Upper lobe of left lung (tissue), 6 donors: ENCODE measurements at places on chromosomes 16 and 17. TPM values are rescaled to one million over a fixed set of nuclear protein-coding genes. Genes with fewer than 3 reads are reported as not detected.

DNA sequence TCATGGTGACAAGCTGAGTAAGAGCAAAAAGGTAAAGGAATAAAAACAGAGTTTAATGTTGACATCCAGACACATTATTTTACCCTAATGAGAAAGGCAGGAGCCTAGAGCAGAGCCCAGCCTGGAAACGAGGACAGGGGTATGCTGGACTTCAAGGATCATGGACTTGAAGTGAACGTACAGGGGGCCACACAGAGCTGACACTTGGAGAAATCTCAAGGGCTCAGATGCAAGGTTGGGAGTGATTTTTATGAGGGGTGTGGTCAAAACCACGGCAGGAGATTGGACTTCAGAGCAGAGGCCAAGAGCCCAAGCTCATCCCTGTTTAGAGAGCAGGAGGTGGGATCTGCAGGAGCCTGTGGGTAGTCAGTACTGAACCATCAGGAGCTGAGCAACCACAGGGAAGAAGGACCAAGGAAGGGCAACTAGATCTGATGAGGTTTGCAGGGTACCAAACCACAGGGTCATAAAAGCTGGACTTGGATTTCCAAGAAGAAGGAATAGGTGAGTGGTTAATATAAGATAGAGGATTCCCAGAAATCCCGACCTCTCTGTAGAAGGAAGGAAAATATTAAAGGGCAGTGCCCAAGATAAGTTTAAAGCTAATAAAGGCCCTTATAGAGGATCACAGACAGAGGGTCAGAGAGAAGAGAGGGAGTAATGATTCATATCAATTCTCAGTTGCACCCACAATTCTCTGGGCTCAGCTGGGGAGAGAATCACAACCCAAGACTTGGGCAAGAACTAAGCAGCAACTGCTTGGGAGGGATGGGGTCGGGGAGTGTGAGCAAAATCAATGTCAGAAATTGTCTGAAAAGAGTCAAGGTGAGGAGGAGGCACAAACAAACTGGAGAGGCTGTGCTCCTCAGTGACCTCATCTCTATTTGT, 331.7 kb downstream of the SOX9 start:
- DNase-seq: no peak
- no peaks in the 10 kb centered on the region for H3K36me3 ChIP-seq
- no peak overlapping the region for H3K27ac ChIP-seq
- no peak overlapping the region for H3K4me3 ChIP-seq
- H3K27me3 ChIP-seq: no peaks in the 10 kb centered on the region
- no peaks in the 10 kb centered on the region for H3K4me1 ChIP-seq

GRCh38 chr16:73753931-73754330, 542.7 kb upstream of the PSMD7 start:
- no peaks in the 10 kb centered on the region for H3K27me3 ChIP-seq
- no peaks in the 10 kb centered on the region for H3K36me3 ChIP-seq
- H3K4me1 ChIP-seq: no peaks in the 10 kb centered on the region
- no peak overlapping the region for H3K4me3 ChIP-seq
- no peak overlapping the region for H3K27ac ChIP-seq

DNA sequence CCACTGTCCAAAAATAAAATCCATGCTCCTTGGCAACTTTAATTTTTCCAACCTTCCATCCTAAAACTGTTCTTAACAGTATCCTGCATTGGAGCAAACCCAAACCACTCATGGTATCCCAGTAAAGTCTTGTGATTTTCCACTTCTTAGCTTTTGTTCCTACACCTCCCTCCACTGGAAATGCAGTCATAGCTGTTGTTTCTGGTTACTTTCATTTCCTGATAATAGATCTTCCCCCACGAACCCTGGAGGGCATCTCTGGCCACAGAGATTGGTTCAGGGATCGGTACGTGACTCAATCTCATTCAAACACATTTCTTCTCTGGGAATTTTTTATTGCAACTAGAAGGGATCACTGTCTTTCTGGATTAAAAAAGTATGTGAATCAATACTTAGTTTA, 276.0 kb downstream of the GRIN2A start:
- H3K4me3 ChIP-seq: no peak overlapping the region
- no peak for DNase-seq
- no peaks in the 10 kb centered on the region for H3K4me1 ChIP-seq

DNA sequence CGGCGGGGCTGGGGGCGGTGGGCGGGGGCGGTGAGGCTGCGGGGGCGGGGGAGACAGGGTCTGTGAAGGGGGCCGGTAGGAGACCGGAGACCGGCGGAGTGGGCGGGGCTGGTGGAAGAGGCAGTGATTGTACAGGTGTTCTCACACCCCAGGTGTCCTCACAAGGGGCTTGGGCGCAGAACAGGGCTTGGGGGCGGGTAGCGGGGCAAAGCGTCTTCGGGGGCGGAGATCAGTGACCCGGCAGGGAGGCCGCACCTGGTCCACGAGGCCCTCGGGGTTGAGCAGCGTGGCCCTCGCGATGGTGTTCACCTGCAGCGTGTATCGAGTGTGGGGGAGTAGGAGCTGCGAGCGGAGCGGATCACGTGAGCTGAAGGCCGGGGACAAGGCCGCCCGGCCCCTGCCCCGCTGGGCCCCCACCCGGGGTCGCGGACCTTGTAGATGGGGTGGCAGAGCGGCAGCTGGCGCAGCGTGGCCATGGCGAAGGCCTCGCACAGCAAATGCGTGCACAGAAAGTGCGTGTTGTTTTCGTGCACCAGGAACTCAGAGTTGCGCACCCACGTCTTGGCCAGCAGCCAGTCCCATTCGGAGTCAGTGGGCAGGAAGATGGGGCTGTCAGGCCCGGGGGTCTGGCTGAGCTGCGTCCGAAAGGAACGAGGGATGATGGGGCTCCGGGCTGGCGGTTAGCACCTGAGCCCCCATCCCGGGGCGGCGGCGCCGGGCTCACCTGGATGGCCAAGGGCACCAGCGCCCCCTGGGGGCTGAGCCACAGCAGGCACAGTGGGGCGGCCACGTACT, 8.5 kb downstream of the ALOXE3 start:
- H3K36me3 ChIP-seq: no peaks in the 10 kb centered on the region
- H3K4me3 ChIP-seq: peak overlapping the region; percentile 49
- peaks cover 9% of the 10 kb centered on the region for H3K4me1 ChIP-seq
- H3K27me3 ChIP-seq: no peaks in the 10 kb centered on the region
- no peak overlapping the region for H3K27ac ChIP-seq
- DNase-seq: peak; percentile 94

- H3K4me3 ChIP-seq: no peak overlapping the region
- peaks cover 12% of the 10 kb centered on the region for H3K4me1 ChIP-seq
- H3K27ac ChIP-seq: peak overlapping the region; percentile 52
- peaks cover 61% of the 10 kb centered on the region for H3K36me3 ChIP-seq
- no peak for DNase-seq
Measured at GRCh38 chr16:11757671-11758545, 15.3 kb upstream of the TXNDC11 start.

DNA sequence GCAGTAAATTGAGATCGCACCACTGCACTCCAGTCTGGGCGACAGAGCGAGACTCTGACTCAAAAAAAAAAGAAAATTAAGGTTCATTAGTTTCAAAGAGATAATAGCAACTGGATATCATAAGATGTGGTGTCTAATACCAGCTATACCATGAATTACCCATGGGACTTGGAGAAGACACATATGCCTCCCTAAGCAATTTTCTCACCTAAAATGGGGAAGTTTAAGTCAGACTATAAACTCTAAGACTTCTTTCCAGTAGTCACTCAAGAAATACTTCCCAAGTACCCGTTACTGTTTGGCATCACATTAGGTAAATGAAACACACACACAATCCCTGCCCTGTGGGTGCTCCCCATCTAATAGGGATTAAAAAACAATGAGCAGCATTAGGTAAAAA, 22.6 kb downstream of the SMURF2 start:
- no peaks in the 10 kb centered on the region for H3K27me3 ChIP-seq
- no peak overlapping the region for H3K27ac ChIP-seq
- peaks cover 23% of the 10 kb centered on the region for H3K4me1 ChIP-seq
- no peak for DNase-seq

- DNase-seq: peak; percentile 77
- no peaks in the 10 kb centered on the region for H3K27me3 ChIP-seq
- H3K27ac ChIP-seq: peak overlapping the region; percentile 36
- no peaks in the 10 kb centered on the region for H3K36me3 ChIP-seq
- H3K4me3 ChIP-seq: no peak overlapping the region
- H3K4me1 ChIP-seq: no peaks in the 10 kb centered on the region
Measured at GRCh38 chr16:54277845-54278703, 8.5 kb downstream of the IRX3 start.

DNA sequence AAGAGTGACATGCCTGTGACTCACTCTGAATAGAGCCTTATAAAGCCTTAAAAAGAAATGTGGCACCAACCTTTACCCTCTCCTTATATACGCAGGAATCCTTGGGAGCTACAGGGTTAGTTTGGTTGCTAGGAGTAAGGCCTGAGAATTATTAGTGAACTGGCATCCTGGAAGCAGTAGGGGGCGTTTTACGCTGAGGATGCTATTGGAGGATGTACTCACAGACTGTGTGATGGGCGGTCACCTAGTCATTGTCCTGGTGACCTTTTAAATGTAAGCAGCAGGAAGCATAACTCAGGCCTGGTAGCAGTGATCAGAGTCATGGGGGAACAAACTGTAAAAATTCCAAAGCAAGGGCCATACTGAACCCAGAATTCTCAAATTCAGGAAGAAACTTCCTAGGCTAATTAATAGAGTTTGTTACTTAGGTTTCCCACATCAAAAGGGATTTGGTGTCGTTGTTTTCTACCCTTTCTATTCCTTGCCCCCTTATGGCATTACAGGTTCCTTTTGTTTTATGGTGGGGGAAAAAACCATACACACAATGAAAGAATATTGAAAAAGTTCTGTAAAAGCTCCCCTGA, 153.8 kb downstream of the SNX11 start:
- H3K36me3 ChIP-seq: no peaks in the 10 kb centered on the region
- no peak overlapping the region for H3K27ac ChIP-seq
- H3K4me3 ChIP-seq: no peak overlapping the region
- H3K4me1 ChIP-seq: no peaks in the 10 kb centered on the region

DNA sequence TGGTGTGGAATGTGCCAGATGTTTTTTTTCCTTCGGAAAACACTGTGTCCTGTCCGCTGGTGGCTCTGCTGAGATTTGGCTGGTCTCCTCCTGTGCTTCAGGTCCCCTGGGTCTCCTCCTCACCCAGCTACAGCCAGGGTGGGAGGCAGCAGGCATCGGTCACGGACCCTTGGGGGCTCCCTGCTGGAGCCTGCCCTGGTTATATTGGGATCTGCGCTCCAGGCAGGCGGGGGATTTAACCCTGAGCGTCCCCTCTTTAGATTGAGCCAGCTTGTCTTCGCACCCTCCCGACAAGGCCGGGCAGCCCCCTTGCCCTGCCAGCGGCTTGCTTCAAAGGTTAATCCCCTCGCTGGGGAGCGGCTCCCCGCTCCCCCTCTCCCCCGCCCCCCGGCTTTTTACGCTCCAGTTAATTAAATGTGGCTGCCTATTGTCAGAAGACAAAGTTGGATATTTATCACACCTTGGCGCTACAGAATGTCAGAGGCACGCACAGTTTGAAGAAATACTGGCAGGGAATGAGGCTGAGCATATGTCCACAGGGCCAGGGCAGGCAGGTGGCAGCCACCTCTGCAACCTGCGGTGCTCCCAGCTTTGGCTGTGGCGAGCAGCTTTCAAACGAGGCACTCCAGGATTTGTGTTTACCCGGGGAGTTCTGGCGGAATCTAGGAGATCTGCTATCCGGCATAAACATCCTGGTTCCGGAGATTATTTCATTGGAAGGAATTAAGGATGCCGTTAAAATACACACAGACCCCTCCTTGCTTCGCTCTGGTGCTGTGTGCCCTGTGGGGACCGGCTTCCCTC, 38.2 kb upstream of the GSE1 start:
- H3K4me1 ChIP-seq: peaks cover 88% of the 10 kb centered on the region
- DNase-seq: peak; percentile 53
- H3K4me3 ChIP-seq: no peak overlapping the region
- no peaks in the 10 kb centered on the region for H3K27me3 ChIP-seq
- peak overlapping the region; percentile 62 for H3K27ac ChIP-seq

- no peaks in the 10 kb centered on the region for H3K27me3 ChIP-seq
- H3K36me3 ChIP-seq: no peaks in the 10 kb centered on the region
- no peaks in the 10 kb centered on the region for H3K4me1 ChIP-seq
Measured at GRCh38 chr17:58047376-58048150, 35.7 kb upstream of the DYNLL2 start.

- no peak overlapping the region for H3K4me3 ChIP-seq
- no peak for DNase-seq
Measured at GRCh38 chr16:49636608-49637007, 219.3 kb downstream of the ZNF423 start.

DNA sequence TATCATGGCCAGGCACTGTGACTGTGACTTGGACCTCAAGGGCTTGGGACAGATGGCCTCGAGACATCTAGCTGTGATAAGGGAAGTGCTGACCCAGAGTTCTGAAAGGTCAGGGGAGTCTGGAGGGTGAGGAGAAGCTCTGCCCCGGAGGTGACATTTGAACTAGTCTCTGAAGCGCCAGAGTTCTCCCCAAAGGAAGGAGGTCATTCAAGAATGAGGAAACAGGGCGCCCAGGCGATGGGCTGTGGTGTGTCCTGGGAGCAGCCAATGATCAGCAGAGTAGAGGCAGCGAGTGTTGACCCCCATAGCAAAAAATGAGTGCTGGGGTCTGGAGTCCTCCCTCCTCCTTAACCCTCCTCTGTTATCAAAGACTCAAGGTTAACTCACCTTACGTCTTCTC, 4.9 kb downstream of the STARD3 start:
- no peak overlapping the region for H3K4me3 ChIP-seq
- no peaks in the 10 kb centered on the region for H3K27me3 ChIP-seq
- no peak for DNase-seq
- no peaks in the 10 kb centered on the region for H3K36me3 ChIP-seq

DNA sequence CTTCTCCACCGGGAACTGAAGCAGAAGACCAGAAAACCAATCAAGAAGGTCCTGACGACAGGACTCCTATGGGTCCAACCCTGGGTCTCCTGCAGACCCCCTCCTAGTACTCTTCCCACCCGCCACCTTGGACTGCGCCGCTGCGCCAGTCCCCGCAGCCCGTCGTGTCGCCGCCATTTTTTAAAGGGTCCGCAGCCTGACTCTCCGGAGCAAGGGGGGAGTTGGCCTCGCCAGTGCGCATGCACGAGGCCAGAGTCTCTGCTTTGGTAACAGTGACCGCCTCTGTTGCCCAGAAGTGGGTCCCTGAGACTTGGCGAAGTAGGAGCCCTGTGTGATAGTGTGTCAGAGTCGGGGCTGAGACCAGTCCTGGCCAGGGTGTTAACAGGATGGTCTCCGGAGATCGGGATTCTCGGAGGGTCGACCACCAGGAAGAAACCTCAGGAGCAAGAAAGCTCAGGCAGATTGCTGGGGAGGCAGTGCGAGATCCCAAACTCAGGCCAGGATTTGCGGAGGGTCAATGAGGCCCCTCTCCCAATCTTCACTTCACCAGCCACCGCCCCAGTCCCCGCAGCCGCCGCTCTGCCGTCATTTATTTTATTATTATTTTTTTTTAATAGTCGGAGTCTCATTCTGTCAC, 612.5 kb downstream of the KCNJ18 start:
- H3K4me3 ChIP-seq: no peak overlapping the region
- DNase-seq: peak; percentile 46
- H3K36me3 ChIP-seq: no peaks in the 10 kb centered on the region

The TP53TG3B gene
- total RNA-seq: not detected

The HGS gene
- 74.7 TPM for total RNA-seq

The TNK1 gene
- 7.4 TPM for total RNA-seq

The ABCC11 gene
- not detected for total RNA-seq

The CLEC18C gene
- not detected for total RNA-seq

The ZG16 gene
- 0.11 TPM for total RNA-seq
